ENCODE measurements at places on chromosomes 11 and 22.

- no peak for DNase-seq
Measured at GRCh38 chr11:67114275-67114896, 4.7 kb upstream of the KDM2A start.

- no peak for DNase-seq
Measured at GRCh38 chr11:67283481-67283963, 5.6 kb upstream of the ANKRD13D start.

DNA sequence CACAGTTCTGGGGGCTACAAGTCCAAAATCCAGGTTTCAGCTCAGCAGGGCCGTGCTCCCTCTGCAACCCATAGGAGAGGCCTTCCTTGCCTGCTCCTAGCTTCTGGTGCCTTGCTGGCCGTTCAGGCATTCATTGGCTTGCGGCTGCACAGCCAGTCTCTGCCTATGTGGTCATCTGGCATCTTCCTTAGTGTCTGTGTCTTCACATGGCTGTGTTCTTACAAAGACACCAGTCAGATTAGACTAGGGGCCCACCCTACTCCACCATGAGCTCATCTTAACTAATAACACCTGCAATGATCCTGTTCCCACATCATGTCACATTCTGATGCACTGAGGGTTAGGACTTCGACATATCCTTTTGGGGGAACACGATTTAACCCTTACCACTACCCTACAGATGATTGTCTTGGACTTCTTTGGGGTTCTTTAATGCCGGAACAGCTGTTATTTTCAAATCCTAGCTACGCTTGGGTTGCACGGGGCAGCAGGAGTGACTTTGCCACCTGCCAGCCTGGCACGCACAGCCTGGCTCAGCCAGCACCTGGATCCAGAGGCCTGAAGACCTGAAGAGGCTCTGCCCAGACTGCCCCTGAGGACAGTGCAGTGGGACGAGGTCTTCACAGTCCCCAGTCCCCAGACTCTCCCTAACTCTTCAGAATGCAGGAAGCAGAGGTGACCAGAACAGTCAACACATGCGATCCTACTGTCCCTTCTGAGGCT, 7.7 kb upstream of the NEAT1 start:
- DNase-seq, result peak; percentile 71

DNA sequence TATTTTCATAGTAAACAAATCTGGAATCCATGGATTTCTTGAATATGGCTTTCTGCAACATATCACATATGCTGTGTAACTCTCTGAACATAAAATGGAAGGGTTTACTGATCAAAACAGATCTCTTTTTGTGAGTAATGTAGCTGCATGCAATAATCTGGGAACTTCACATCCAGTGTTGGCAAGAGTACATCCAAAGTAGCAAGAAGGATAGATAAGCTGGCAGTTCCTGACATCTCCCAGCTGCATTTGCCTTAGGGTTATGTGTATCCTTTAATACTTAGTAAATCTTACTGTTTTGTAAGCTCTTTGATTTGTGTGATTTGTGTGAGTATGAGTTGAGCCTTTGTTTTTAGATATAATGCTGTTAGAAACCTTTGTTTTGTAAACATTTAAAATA, 280.4 kb upstream of the CNTN5 start:
- no peak for DNase-seq

DNA sequence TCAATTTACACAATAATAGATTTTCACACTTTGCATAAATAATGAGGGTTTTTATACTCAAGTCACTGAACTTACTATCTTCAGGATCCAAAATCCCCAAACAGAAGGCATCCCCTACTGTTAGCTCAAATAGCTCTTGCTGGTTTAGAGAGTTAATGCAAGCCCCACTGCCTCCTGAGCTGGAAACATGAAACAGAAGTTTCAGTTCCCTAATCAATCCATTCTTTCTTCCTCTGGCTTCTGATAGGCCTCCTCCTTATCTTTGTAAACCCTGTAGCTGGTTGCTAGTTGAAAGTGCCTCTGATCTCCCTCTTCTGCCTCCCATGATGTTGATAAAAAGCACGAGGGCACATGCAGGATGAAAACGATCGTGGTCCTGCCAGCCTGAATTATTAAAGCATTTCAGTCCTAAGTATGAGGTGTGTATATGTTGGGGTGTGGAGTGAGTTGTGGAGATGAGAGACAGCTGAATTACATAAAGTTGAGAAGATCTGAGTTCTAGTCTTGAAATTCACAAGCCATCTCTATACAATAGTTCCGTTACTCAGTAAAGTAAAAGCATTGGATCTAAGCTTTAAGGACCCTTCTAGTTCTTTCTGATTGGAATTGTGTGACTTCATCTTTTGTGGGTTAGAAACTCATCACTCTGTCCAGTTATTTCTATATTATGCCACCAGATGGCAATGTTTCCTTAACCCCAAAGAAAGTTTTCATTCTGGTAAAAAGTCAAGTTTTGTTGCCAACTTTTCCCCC, 35.0 kb upstream of the EHF start:
- no peak for DNase-seq

All from coronary artery (tissue), 2 donors.